Bone marrow (tissue), 2 donors: ENCODE measurements at places on chromosomes 3 and 15.

DNA sequence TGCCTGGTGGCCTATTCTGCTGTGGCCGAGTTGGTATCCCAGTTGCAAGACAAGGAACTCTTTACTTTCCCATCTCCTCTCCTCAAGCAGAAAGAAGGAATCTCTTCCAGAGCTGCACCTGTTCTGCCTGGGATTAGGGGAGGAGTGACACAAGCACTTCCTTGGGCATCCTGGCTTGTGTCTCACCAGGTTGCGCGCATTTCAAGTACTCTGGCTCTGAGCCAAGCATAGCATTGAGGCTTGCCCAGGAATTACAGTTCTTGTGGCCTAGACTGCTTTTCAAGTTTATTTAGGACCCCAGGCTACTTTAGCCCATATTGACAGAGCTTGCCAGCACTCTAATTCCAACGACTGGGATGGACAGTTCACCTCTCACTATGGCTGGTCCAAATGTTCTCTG is 150.5 kb downstream of the RSRC1 start:
- DNase-seq = no peak

DNA sequence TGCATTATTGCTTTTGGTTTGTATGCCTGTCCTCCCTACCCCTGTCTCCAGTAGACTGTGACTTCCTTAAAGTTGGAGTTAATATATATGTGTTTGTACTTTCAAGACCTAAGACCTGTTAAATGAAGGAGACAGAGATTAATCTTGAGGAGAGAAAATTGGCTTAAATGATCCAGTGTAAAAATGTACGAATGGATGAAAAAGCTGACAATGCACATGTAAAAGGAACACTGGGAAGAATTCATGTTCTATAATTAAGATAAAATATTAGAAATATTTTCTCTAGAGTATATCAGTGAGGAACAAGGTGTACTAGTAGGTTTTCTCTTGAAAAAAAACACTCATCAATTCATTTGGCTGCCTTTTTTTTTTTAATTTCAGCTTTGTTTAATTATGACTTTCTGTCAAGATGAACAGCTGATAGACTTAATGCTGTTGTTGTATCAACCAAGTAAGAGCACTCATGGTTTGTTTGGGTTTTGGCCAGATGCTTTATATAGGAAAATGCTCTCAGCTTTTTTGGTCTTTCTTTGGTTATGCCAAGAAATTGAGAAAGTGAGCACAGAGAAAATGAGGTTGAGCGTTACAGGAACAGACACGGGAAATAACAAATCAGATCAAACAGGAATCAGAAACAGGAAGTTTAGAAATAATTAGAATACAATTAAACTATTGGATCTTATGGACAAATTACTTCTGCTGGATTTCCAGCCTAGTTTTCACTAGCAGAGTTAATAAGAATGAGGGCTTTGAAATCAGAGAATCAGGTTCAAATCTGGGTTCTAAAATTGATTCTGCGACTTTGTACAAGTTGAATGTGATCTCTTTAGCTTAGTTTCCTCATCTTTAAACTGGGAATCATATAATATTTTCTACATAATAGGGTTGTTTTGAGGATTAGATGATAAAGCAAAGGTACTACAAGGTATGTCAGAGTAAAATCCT is 38.3 kb upstream of the AADAC start:
- no peak for DNase-seq

- DNase-seq = no peak
These were observed 17.9 kb upstream of the PAQR5 start for GRCh38 chr15:69280783-69281182.

- DNase-seq = no peak
These were observed 783 bp downstream of the ITIH1 start for GRCh38 chr3:52777959-52778805.

DNA sequence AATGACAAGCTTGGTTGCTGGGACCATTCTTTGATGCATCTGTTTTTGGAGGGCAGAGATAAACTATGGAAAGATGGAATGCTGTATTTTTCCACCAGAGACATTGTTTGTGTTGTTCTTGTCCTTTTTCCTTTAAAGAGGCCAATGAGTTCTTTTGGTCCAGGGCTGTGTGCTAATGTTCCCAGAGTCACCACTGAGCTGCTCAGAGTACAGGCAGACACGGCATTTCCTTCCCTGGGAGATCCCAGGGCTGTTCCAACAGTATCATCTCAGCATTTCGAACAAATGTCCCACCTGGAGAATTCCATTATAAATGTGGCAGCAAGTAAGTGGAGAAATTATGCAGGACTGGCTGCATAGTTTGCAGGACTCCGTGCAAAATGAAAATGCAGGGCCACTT is 190.6 kb downstream of the IL20RB start:
- no peak for DNase-seq

DNA sequence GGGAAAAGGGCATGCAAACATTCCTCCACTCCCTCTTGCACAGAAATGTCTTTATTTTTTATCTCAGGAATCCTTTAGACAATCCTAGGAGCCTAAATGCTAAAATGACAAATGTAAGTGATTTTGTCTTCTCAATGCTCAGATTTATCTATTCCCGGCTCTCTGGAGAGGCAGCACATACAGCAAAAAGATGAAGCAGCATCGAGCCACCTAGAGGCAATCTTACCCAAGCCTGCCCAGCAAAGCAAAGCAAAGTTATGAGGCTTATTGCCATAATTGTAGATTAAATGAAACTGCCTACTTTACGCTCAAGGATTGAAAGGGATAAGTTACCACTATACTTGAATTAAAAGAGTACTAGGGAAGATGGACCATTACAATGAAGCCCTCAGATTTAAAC is 750.4 kb upstream of the NR2F2 start:
- no peak for DNase-seq

- no peak for DNase-seq
These were observed 941.5 kb downstream of the FHIT start for GRCh38 chr3:60309539-60310268.

DNA sequence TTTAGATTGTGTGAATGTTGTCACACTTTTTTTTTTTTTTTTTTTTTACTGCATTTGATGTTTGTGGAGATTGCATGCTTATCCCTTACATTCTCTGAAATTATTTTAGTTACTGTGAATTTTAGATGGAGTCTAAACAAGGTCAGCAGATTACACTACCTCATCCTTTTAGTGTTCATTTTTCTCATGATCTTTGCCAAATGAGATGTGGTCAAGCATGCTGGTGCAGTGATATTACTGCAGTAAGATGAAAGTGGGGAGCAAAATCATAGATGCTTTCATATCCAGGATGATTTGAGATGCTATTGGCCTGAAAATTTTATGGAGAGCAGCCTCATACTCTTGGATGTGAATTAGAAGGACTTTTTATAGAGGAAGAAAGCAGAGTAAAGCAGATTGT is 45.8 kb downstream of the SLC25A26 start:
- DNase-seq = no peak

DNA sequence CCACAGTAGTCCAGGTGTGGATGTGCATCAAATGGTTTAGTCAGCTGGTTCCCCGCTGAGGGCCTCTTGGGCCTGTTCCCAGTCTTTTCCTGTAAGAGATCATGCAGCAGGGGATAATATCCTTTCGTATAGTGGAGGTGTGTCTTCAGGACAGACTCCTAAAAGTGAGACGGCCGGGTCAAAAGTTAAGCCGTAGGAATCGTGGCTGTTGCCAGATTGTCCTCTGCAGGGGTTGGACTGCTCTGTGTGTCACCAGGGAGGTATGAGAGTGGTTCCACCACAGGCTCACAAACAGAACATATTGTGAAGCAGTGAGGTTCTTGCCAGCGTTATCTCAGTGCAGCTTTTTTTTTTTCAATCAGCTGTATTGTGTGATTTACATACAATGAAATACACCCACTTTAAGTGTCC is 95.0 kb downstream of the VGLL4 start:
- no peak for DNase-seq

DNA sequence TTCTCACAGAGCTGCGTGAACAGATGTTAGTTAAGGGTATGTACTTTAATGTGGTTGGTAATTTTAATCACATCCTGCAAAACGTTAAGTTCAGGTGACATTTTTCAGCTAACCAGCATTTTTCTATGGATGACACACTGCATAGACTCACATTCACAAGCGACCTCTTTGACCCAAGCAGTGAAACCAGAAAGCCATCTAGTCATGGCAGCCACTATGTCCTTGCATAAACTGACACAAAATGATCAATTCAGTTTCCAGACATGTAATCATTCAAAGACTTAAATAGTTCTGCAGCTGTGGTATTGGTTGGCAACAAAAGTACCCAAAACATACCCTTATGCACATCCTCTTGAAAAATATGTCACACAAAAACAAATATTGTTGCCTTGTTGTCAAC is 7.4 kb upstream of the CAPN7 start:
- no peak for DNase-seq

GRCh38 chr3:76765511-76765910 is 274.4 kb upstream of the ROBO2 start:
- no peak for DNase-seq

DNA sequence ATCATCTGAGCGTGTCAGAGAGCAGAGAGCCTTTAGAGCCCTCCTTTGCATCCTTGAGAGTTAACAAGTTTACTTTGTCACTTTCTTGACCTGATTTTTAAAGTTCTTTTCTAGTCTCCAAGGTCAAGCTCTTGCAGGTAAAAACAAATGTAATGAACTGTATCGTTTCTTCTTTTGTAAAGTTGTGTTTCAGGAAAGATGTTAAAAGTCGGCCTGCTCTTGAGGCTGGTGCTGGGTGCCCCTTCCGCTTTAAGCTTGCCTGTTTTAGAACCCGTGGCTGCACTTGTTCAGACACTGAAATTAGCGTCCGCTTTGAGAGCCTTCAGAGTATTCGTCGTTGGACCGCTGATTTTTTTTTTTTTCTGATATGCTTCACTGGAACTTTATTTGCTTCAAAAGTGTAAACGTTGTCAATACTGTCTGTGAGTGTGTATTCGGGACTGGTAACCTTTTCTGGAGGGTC is 52.6 kb upstream of the ULK4 start:
- DNase-seq = no peak

- DNase-seq = no peak
These were observed 18.2 kb downstream of the PEX5L start for GRCh38 chr3:180018543-180018942.

DNA sequence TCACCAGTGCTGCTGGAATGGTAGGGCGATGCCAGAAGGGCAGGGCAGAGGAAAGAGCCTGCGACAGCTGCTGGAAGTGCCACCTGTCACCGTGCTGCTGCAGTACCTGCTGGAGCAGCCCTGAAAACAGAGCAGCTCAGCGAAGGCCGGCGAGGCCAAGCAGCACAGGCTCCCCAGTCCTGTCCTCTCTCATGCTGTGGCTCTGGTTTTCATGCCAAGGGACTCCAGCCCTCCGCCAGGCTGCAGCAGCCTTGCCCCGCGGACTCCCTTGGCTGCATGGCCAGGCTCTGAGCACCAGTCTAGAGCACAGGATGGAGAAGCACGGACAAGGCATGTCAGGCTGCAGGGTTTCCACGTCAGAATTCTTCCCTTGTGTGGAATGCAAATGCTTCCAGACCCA is 43.9 kb downstream of the ADCY5 start:
- no peak for DNase-seq

DNA sequence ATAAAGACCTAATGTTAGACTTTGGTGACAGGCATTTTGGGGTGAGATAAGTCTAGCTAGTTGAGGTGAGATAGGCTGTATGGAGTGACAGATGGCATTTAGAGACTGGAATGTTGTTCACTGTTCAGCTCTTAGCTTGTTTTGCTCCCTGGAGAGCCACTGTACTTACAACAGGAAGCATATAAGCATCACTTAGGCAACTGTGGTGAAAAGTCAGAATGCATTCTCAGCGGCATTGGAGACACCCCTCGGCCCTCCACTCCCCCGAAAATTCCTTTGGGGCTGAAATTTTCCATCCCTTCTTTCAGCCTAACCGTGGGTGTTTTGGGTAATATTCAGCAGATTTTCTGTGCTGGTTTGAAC is 73.4 kb downstream of the SLCO3A1 start:
- DNase-seq = no peak

GRCh38 chr3:12831301-12831866 is 10.0 kb downstream of the RPL32 start:
- DNase-seq = no peak

GRCh38 chr3:28958656-28959055 is 322.2 kb upstream of the RBMS3 start:
- no peak for DNase-seq

- DNase-seq = no peak
These were observed 437 bp downstream of the KLF13 start for GRCh38 chr15:31326875-31327668.

DNA sequence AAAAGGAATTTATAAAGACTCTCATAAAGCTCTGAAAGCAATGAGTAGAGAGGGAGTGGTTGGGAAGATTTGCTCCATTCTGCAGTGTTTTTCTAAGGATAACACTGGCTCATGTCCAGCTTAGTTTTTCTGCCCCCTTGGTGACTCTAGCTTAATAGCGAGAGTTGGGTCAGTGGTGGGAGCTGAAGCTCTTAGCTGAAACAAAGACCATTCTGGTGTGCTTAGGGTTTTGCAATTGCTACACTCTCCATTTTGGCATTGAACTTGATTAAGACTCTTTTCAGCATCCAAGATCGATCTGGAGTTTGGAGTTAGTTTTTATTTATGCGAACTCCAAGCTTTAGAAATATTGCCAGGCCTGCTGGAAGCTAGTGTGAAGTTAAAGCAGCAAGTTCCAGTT is 98.0 kb downstream of the ATG7 start:
- DNase-seq = no peak

DNA sequence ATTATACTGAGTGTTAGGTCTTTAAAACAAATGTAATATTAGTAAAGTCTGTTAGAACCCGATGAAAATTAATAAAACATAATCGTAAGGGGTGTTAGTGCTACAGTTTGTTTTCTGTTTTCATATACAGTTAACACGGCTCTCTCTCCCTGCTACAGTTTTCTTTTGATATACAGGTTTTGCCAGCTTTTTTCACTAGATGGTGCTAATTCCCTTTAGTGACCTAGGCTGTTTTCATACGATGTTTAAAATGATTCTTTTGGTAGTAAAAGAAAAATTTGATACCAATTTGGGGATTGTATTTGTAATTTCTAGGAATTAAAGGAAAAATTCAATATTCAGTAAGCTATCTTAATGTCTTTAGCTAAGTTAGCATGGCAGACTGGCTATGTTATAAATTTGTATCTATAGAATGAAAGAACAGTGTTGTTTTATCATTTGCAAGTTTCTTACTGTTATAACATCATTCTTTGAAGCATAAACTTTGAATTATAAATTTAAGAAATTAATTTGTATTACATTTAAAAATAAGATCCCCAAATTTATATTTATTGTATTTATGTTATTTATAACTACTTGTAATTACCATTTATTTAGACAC is 11.5 kb downstream of the APH1B start:
- DNase-seq = peak; percentile 59

GRCh38 chr3:125622381-125622791 is 27.1 kb upstream of the OSBPL11 start:
- no peak for DNase-seq
